ENCODE measurements at places on chromosomes 7 and 10.

GRCh38 chr10:33005322-33006301, 47.6 kb upstream of the ITGB1 start:
- no peak for DNase-seq

DNA sequence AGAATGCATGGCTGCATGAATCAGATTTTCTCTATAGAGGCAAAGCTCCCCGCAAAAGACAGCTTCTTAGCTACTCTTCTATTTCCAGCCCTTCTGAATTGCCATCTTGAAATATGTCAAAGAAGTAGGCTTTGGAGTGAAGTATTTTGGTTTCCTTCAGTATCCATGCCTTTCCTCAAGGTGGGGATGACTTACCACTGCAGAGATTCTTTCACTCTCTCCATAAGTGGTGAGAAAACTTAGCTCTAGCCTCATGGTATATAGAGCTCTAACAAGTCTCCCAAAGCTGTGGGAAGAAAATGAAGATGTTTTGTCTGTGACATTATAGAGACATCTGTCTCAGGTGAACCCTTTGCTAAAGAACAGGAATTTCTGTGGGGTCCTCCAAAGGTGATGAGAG, 89.6 kb upstream of the ITGB1 start:
- DNase-seq, result no peak

DNA sequence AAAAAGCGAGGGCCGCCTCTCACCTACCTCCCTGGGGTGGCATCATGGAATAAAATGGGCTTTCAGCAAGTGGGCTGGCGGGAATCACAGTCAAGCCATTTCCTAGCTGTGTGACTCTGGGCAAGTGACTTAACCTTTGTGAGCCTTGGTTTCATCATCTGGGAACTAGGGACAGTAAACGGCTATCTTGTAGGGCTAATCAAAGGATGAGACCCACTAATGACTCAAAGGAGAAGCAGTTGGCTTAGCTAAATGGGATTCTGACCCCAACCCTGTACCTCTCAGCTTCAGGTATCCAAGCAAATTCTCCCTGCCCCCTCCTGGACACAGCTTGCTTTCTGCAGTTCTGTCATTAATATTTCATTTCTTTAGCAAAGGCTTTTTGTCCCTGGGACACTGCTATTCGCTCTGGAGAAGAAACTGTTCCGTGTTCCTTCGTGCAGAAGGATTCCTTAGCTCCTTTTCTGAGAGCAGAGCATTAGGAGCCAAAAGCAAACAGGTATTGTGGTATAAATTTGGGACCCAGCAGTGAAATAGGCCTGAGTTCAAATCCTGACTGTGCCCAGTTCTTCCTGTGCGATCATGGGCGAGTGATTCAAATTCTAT, 25.9 kb downstream of the TRIM8 start:
- DNase-seq, result no peak

DNA sequence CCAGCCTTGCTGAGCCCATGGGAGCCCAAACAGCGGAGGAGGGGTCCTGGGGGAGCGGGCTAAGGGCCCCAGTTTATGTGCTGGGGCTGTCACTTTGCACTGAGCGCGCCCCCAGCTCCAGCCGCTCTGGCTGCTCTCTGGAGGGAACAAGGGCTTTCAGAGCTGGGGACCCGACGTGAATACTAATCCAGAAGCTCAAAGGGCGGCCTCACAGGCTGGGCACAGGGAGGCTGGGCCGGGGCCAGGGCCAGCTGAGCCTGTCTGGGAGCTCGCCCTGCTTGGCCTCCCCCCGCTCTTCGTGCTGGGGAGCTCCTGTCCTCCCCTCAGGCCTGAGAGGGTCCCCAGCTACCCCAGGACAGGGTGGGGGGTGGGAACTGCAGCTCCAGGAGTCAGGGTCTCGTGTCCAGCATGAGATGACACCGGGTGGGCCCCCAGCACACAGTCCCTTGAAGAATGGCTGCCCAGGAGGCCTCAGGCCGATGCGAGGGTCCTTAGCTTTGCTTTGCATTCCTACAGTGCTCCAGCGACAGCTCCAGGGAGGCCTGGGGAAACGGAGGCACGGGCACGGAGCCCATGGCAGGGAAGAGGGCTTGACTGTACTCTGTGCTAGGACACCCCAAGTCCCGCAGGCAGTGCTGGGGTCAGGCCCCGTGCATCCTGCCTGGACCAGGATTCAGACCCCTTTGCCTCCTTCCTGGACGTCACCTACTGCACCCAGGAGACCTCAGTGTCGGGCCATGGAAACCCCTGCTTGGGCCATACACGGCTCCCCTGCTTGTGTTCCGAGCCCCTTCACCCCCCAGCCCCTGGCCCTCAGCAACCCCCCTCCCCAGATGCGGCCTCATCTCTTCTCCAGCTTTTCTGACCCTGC, 5.8 kb upstream of the AMZ1 start:
- DNase-seq, result no peak

GRCh38 chr7:84837405-84837804, 349.5 kb downstream of the SEMA3D start:
- no peak for DNase-seq

DNA sequence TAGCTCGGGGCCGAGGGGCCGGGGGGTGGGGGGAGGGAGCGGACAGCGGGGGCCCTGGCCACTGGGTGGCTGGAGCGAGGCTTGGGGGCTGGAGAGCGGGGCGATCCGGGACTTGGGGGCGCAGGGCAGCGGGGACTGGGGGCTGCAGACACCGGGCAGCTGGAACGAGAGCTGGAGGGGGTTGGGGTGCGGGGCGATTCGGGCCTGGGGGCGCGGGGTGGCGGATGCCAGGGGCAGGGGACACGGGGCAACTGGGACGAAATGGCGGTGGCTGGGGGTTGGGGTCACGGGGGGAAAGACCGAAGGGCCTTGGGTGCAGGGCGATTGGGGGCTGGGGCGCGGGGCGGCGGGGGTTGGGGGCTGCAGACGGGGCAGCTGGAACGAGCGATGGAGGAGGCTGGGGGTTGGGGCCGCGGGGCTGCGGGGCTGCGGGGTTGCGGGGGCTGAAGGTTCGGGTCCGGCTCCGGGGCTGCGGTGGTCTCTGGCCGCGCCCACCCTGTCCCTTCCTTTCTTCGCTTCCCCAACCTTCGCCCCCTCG, 590 bp downstream of the COL26A1 start:
- DNase-seq, result no peak
